ENCODE measurements at places on chromosomes 7 and 10.

DNA sequence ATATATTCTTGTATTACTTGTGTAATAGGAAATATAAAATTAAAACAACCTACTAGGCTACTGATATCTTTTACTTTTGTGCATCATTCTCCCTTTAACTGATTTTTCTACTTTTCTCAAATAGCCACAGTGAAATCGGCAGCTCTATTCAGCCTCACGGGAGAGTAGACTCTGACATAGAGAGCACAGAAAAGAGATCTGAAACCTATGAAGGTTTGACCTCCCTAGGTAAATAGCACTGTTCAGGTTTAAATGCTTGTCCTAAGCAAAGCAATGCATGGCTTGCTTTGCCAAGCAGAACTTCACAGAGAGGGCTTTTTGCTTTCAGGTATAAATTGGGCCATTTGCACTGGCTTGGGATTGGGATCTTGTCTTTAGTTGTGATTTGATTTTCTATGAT is 53.1 kb downstream of the ACADSB start:
- DNase-seq: no peak

DNA sequence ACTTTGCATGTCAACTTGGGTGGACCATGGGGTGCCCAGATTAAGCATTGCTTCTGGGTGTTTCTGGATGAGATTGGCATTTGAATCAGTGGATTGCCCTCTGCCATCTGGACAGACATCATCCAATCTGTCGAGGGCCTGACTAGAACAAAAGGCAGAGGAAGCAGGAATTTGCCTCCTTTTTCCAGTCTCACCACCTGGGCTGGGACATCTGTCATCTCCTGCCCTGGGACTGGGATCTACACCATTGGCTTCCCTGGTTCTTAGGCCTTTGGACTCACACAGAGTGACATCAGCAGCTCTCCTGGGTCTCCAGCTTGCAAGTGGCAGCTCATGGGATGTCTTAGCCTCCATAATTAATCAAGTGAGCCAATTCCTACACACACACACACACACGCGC is 10.3 kb downstream of the SLC13A4 start:
- DNase-seq: no peak

DNA sequence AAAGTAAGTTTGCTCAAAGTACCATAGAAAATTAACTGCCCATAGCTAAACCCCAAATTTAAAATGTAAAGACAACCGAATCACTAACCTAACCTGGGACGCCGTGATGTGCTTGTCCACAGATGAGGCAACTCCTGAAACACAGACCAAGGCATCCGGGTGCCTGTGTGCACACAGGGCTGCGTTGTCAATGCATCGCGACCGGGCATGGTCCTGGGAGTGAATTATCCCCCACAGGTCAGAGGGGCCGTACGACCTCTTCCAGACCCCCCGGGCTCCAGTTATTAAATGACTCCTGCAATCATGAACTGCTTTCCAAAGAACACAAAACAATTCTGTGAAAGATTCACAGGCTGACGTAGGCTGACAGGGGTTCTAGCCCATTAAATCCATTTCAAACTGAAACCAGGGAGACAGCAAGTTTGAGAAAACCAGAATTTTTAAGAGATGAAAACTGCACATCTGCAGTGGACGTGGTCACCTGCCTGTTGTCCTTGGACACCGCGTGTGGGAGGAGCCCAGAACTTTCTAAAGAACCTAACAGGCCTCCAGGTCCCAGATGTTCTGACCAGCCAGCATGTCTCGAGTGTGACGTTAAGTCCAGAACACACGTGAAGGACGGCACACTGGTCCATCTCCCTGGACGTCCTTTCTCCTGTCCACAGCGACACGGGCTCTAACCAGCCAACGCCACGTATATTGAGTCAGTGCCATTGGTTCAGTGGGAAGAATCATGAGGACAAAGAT is 297.8 kb downstream of the DNAJB6 start:
- DNase-seq: no peak

DNA sequence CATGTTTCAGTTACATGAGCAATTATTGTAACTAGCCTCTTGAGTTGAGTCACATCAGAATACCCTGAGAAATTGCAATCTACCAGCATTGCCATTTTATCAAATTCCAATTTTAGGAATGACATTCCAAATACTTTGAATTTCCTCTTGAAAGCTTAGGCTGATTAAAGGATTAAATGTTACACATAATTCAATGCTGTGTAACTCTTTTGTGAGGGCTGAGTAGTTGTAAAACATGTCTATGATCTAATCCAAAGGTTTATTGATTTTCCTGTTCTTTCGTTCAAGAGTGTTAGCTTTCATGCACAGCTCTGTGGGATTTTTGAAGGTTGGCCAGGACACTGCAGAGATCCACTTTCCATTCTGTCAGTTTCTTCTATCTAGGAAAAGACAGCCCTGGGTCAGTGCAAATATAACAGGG is 193.1 kb downstream of the SORCS1 start:
- DNase-seq: no peak

DNA sequence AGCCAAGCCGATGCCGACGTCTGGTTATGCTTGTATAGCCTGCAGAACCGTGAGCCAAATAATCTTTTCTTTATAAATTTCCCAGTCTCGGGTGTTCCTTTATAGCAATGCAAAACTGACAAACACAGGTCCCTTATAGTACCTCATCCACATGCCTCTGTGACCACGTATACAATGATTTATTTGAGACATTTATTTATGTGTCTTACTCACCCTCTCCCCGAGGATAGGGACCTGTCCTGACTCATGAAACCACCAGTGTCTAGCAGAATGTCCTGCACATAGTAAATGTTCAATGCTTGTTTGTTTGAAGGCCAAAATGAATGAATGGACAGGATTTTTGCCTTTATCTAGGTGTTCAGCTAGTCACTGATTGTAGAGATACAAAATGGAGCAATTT is 147.9 kb upstream of the FZD8 start:
- DNase-seq: no peak

GRCh38 chr10:24889639-24890038 is 62.8 kb downstream of the PRTFDC1 start:
- no peak for DNase-seq

- no peak for DNase-seq
These were observed 58.9 kb upstream of the SHH start for GRCh38 chr7:155871211-155871610.

DNA sequence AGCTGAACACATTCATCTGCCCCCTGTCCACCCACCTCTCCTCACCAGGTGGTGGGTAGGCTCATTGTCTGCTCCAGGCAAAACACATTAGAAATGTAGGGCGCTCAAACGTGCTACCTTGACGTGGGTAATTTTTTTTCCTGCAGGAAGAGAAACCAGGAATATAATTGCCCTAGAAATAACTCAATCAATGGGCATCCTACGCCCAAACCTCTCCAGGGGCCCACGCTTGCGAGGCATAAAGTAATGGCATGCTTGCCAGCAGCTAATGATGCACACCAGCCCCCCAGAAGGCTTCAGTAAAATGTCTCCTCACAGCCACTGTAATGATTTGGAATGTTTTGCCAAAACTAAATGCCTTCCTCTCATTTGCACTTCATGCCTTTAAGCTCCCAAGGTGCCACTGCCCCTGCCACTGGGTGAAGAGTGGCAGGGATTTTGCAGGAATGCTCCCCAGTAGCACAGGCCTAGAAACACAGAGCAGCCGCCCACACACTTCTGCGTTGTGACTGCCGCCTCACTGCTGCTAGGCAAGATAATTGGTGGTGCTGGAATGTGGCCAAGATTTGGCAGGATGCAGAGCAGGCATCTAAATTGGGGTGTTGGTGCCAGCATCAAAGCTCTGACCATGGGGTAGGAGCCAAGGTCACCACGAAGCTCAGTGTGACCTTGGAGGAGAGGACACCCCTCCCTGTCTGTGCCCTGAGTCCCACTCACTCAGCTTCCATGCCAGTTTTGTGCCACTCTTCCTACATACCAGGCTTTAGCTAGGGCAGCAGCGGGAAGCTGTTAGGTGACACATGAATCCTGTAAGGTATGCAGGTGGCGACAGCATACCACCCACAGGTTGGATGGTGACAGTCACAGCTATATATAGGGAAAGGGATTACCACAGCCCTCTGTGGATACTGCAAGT is 48.7 kb upstream of the PPP1R3C start:
- DNase-seq: no peak

- no peak for DNase-seq
These were observed 28.4 kb upstream of the MRC1 start for GRCh38 chr10:17780727-17781126.

DNA sequence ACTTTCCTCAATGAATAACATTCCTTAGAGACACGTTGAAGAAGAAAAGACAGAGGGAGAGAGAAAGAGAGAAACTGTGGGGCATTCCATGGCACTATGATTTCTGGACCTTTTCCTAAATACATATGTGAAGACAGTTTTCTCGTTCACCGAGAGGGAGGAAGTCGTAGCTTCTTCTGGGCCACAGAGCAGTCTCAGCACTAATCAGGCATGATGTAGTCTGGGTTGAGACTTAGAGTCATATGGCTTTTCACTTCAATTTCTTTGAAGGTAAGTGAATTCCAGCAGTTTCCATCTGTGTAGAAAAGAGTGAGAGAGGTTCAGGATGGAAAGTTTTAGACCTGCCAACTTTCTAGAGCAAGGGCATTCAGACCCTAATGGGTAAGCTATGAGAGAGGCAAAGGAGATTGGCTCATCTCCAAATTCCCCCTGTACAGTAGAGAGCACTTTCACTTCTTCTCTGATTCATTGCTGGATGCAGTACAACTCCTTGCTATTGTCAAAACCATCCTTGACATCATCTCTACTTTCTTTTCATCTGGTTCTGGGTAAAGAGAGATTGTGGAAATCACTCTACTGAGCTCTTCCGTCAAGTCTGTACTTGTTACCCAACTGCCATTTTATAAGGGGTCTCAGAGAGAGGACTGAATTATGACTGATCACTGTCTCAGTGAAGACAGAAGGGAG is 31.5 kb upstream of the OR9A4 start:
- no peak for DNase-seq

DNA sequence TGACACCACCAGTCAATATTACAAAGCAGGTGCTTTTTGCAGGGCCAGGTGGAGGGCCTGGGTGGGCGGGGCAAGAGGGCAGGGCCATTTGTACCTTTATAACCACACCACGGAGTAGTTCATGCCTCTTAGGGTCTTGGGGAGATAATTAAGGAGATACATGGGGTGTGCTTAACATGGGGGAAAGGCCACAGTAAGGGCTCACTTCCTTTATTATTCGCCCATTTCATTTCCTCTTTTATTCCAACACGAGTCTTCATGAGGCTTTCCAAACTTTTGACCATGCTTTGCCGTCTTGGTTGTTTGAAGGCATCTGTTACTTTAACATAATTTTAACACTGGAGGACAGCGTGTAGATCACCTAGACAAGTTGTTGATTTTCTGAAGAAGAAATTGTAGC is 33.3 kb upstream of the LYZL2 start:
- no peak for DNase-seq

All from mesothelial cell of epicardium (in vitro differentiated cells).